Fibroblast of the aortic adventitia (primary cell): ENCODE measurements at places on chromosomes 7 and 10.

DNA sequence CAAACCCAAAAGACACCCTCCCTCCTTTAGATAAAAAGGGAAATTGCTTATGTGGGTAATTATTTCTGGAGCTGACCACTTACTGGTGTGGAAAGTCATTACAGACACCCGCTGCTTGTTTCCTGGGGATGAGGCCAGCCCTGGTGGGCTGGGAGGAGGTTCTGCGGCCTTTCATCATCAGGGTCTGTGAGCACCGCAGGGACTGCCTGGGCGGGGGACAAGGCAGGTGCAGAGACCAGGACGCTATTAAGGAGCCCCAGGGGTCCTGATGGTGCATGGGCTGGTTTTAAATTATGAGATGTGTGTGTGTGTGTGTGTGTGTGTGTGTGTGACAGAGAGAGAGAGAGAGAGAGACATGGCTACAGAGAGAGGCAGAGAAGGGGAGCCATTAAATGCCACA, 171.2 kb downstream of the DNAJB6 start:
- no peak for DNase-seq

GRCh38 chr7:123440101-123440548, 94.3 kb downstream of the IQUB start:
- no peak for DNase-seq

DNA sequence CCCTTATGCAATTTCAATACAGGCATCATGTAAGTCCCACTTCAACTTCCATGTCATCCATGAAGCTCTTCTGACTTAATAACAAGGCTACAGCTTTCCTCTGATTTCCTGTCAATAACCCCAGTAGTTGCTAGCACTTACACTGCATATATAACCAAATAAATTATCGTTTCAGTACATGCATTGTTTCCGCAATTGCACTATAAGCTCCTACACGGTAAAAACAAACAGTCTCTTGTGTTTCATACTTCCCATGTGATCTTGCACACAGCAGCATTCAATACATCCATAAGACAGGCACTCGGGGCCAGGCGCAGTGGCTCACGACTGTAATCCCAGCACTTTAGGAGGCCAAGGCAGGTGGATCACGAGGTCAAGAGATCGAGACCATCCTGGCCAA, 41.4 kb downstream of the FBXW4 start:
- DNase-seq, result no peak

- DNase-seq, result no peak
Observed at GRCh38 chr10:22633106-22633505, 81.3 kb downstream of the PIP4K2A start.
